ENCODE measurements at places on chromosomes 11 and 22.

GRCh38 chr11:123033895-123034294, 28.0 kb downstream of the HSPA8 start:
- DNase-seq, result no peak

DNA sequence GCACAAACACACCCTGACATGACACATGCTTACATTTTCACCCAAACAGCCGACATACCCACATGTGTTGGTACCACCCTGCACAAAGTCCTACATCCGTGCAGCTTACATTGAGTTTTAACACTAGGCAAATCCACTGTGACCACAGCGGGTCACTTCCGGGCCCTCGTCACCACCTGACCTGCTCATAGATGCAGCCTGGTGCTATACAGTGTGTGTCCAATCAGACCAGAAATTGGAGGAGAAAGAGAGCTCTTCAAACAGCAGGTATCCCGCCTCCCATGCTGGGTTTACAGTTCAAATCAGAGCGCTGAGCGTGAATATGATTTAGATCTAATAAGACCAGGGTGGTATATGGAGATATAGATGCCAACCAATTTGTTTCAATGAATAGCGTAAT, 35.4 kb downstream of the PHF21B start:
- DNase-seq, result no peak

DNA sequence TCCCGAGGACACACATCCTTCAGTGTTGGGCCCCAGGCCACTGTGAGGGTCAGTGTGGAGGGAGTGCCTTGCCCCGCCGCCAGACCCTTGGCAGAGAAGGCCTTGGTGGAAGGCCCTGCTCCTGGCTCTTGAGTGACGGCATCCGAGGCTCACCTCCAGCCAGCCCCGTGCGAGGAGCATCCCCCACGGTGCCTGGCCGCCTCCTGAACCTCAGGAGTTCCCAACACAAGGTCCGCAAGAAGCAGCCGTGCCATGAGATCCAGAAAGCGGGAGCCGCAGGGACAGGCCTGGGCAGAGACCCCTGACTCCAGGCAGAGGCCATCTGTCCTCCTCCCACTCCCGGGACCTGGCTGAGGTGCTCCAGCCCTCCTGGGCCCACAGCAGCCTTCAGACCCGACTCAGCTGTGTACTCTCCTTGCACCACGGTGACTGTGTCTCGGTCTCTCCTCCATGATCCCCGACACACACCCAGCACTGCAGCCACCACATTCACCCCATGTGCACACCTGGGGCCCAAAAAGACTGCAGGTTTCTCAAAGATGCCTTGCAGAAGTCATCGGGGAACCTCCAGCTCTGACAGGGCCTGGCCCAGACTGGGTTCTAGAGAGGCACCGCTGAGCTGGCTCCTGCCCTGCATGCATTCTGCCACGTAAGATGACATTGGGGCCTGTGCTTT, 870.2 kb downstream of the BRD1 start:
- DNase-seq, result no peak

GRCh38 chr11:79236541-79236971, 204.3 kb downstream of the TENM4 start:
- no peak for DNase-seq

DNA sequence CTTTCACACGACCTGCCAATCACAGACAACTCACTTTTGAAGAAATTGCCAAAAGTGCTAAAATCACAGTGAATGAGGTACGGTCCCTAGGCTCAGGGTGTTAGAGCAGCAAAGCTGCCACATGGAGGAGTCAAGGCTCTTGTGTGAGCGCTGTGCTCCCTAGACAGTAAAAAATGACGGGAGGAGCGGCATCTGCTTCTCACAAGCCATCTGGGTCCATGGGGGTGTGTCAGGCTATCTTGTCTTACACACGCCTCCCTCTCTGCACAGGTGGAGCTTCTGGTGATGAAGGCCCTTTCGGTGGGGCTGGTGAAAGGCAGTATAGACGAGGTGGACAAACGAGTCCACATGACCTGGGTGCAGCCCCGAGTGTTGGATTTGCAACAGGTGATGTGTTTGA, 14.8 kb downstream of the PSMD13 start:
- no peak for DNase-seq

Data from B cell (primary cell).